ENCODE measurements at places on chromosomes 6 and 20.

DNA sequence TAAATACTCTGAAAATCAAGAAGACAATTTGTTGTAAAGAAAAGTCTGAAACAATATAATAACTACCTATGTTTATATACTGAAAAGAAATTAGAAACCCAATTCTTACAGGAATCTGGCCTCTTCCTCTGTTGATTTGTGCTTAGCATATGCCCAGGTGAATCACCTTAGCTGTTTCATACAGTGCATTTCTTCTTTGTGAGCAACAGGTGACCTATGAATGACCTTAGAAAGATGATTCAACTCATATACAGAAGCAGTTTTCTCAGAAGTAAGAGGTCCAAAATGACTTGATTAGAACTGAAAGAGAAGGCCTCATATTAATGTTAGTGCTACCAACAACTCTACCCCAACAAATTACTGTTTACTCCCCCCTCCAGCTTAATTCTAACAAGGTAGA lies 419.5 kb upstream of the ID4 start:
- no peak for DNase-seq

DNA sequence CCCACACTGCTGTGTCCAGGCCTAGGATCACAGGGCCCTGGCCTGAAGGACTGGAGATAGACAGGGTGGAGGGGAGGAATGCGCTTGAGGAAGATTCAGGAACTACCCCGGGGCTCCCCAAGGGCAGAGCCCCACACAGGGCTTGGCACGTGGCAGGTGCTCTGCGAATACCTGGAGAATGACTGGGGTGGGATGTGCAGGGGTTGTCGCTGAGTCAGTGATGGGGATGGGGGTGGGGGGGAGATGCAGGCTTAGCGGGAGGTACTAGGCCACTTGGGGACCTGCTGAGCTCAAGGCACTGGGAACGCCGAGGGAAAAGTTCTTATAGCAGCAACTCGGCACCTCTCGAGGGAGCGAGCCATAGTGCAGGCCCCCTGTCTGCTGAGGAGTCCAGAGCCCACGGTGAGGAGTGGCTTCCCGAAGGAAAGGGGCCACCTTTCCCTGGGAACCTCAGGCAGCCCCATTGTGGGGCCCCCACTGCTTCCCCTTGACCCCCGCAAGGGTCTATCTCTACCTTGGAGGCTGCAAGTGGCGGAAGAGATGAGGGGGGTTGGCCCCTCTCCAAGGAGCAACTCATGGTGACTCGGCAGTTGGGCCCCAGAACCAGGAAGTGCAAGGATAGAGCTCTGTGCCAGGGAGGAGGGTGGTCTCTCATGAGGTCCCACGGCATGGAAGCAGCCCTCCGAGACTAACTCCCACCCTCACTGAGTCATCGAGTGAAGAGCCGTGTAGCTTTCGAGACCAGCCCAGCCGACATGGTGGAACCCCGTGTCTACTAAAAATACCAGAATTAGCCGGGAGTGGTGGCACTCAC lies 33.1 kb downstream of the SRC start:
- no peak for DNase-seq

- DNase-seq = no peak
Measured at GRCh38 chr6:84274856-84275255, 47.4 kb upstream of the CEP162 start.

- no peak for DNase-seq
Measured at GRCh38 chr20:3887876-3888620, 1.1 kb upstream of the PANK2 start.

DNA sequence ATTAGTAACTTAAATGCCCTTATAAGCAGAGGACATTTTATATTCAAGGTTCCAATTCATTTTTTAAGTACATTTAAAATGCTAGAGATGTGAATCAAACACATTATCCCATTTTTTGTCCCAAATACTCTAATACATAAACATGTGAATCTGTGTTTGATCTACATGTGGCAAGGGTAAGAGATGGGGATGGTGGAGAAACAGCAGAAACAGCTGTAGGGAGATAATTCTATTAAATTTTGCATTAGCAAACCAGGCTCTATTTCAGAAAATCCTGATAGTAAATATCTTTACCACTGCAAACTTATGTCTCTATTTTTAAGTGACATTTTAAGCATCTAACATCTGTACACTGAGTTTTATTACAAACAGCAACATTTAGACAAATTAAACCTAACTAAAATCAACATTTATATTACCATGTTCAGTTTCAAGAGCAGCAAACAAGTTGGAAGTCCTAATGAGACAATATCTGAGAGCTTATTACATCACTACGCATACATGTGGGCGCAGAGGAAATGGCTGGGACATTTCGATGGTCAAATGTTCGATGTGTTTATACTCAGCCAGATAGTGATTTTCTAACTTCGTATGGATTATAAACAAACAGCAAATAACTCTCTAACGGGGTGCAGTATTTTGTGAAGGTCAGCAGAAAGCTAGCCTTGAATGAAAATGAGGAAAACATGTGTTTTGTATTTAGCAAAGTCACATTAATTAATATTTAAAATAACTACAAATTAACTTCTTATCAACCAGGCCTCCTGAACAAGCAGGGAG lies 165.1 kb downstream of the GJA1 start:
- no peak for DNase-seq

- no peak for DNase-seq
Measured at GRCh38 chr6:103925317-103925716, 934.4 kb downstream of the HACE1 start.

DNA sequence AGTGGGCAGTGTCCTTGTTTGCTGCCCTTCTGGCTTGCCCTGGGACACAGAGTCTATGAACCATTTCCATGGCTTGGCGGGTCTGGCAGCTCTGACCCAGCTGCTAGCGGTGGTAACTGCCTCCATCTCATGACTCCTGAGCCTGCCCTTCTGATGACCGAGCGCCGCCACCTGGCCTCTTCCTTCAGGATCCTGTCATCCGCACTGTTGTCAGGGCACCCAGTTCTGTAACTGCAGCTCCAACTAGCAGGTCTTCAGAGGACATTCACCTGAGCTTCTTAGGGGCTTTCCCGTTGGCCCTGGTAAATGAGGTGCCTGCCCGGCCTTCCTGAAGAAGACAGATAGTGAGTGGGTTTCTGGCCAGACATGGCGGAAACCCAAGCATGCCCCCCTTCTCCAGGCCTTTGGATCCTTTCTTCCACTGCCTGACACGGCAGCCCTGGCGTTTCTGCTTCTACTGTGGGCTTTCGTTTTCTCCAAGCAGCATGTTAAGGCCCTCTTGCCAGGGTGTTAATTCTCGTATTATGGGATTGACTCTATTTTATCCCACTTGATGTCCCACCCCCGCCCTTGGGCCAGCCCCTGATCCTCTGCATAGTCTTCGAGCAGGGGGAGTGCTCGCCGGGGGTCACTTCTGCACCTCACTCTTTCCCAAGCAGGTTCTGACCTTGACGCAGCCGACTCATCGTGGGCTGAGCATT lies 24.7 kb downstream of the PACSIN1 start:
- no peak for DNase-seq

GRCh38 chr6:56223995-56224394 lies 23.4 kb downstream of the COL21A1 start:
- DNase-seq = no peak

- no peak for DNase-seq
Measured at GRCh38 chr6:118812970-118813369, 81.0 kb upstream of the ASF1A start.
